WTC11 (cell line): ENCODE measurements at places on chromosomes 13 and 19. TPM values are rescaled to one million over a fixed set of nuclear protein-coding genes. Genes with fewer than 3 reads are reported as not detected.

The SCGB2B2 gene
- total RNA-seq, result 0.20 to 0.71 TPM (median 0.64 TPM) in 3 replicates

The MEIOSIN gene
- total RNA-seq, result 0.11 to 0.23 TPM in 2 of 3 replicates, not detected in the other

The CGB3 gene
- not detected in 3 replicates for total RNA-seq

The ZNF177 gene
- 4.0 to 5.5 TPM (median 5.5 TPM) in 3 replicates for total RNA-seq

The SLC10A2 gene
- not detected in 3 replicates for total RNA-seq

The CYP2A7 gene
- 0.21 TPM in 1 of 3 replicates, not detected in the others for total RNA-seq

The PGLYRP1 gene
- not detected in 3 replicates for total RNA-seq

DNA sequence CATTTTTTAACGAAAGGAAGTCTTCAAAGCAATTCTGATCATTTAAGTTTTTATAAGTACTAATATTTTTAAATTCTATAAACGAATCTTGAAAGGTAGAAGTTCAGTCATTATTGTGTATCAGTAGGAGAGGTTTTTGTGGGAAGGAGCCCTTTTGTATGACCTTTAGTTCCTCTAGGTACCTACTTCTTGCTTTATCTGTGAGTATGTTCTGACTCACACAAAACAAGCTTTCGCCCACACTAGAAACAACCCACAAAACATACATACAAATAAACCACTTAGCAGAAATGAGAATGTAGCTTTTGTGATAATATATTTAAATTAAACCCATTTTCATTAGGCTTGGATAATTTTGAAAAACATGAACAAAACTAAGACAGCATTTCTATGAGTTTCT lies 27.8 kb downstream of the ERCC5 start:
- peaks cover 23% of the 10 kb centered on the region for H3K4me1 ChIP-seq
- no peaks in the 10 kb centered on the region for H3K27me3 ChIP-seq
- peaks cover 28% of the 10 kb centered on the region for H3K36me3 ChIP-seq
- no peak overlapping the region for H3K4me3 ChIP-seq
- no peak for DNase-seq
- H3K27ac ChIP-seq, result no peak overlapping the region

DNA sequence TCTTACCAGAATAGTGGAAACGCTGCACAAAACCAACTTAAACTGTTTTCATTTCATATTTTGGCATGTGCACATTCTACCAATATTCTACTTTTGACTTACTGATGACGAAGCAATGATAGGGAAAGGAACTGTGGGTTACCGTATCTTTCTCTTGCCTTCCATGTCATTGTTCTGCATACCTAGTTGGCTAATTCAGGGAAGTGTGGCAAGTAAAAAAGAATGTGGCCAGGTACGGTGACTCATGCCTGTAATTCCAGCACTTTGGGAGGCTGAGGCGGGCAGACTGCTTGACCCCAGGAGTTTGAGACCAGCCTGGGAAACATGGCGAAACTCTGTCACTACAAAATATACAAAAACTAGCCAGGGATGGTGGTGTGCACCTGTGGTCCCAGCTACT lies 108.2 kb downstream of the SIPA1L3 start:
- H3K27me3 ChIP-seq, result no peaks in the 10 kb centered on the region
- H3K36me3 ChIP-seq, result no peaks in the 10 kb centered on the region
- H3K4me3 ChIP-seq, result no peak overlapping the region
- peaks cover 35% of the 10 kb centered on the region for H3K4me1 ChIP-seq
- DNase-seq, result no peak

GRCh38 chr13:113597391-113598080 lies 13.0 kb downstream of the TFDP1 start:
- no peak overlapping the region for H3K4me3 ChIP-seq
- peaks cover 8% of the 10 kb centered on the region for H3K4me1 ChIP-seq
- peak; percentile 8 for DNase-seq
- H3K27ac ChIP-seq, result no peak overlapping the region
- peaks cover 36% of the 10 kb centered on the region for H3K36me3 ChIP-seq
- H3K27me3 ChIP-seq, result no peaks in the 10 kb centered on the region

GRCh38 chr19:31555634-31556215 lies 206.5 kb upstream of the TSHZ3 start:
- no peak overlapping the region for H3K4me3 ChIP-seq
- H3K27ac ChIP-seq, result no peak overlapping the region
- H3K36me3 ChIP-seq, result peaks cover 17% of the 10 kb centered on the region
- H3K27me3 ChIP-seq, result peaks cover 9% of the 10 kb centered on the region

DNA sequence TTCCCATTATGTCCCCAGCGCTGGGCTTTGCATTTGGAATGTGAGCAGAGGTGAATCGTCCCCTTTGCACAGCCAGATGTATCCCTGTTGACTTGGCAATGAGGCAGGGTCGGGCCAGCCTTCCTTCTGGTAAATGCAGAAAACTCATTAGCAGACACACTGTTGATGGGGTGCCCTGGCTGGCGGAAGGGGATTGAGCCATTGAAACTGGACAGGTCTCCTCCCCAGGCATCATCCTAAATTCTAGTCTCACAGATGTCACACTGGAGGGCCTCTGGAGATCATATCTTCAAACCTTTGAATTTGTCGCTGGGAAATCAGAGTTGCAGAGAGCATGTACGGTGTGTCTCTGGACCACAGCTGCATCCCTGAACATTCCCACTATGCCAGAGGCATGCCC lies 219.5 kb upstream of the TSHZ3 start:
- no peak overlapping the region for H3K4me3 ChIP-seq
- H3K27me3 ChIP-seq, result no peaks in the 10 kb centered on the region; the same call in 1 of the 2 replicates
- DNase-seq, result no peak
- H3K36me3 ChIP-seq, result peaks cover 4% of the 10 kb centered on the region; the same call in 1 of the 2 replicates
- H3K27ac ChIP-seq, result no peak overlapping the region

GRCh38 chr13:52830946-52831345 lies 17.5 kb downstream of the PCDH8 start:
- peaks cover 21% of the 10 kb centered on the region for H3K4me1 ChIP-seq
- H3K4me3 ChIP-seq, result no peak overlapping the region
- no peak overlapping the region for H3K27ac ChIP-seq
- no peak for DNase-seq
- peaks cover under 1% of the 10 kb centered on the region; the same call in 1 of the 2 replicates for H3K27me3 ChIP-seq

GRCh38 chr13:61162636-61163035 lies 253.0 kb downstream of the PCDH20 start:
- H3K27me3 ChIP-seq, result no peaks in the 10 kb centered on the region
- H3K4me1 ChIP-seq, result no peaks in the 10 kb centered on the region
- no peaks in the 10 kb centered on the region for H3K36me3 ChIP-seq
- no peak overlapping the region for H3K27ac ChIP-seq
- DNase-seq, result no peak

DNA sequence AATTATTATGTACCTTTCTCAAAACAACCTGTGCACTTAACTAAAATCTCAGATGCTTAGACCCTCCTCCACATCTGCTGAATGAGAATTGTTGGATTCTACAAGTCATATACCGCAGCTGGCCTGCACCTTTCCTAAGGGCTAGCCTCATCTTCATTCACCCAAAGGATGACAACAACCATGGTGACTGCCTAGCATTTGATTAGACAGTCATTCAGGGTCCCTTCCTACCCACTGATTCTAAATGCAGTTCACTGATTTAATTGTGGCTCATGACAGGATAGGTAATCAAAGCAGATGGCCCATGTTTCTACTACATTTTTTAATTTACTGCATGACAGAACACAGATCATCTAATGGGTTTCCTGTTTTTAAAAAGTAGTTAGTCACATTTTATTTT lies 551.9 kb upstream of the SLC10A2 start:
- no peak for DNase-seq
- no peak overlapping the region for H3K27ac ChIP-seq
- no peaks in the 10 kb centered on the region for H3K36me3 ChIP-seq
- H3K4me1 ChIP-seq, result peaks cover 5% of the 10 kb centered on the region

DNA sequence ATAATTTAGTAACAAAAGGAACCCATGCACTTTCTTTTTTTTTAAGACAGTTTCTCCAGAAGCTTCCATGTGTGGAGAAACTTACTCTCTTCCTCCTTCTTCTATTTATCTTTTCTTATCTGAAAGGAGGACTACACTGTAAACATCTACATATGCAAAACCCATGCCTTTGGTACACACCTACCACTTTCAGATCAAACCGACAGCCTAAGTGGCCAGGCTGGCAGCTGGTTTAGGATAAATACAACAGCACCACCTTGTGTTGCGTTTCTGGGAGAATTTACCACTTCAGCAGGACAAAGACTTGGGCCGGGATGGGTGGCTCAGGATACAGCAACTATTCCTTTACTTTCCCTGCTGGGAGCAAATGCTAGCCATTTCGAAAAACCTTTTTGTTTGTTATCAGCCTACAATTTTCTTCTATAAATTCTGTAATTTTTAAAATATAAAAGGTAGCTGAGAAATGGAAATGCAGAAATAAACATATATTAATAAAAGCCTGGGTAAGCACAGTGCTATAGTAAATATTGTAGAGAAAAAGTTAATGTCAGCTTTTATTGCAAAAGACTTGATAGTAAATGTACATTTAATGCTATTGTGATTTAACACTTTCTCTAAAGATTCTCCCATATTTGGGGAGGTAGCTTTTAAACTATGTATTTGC lies 94.0 kb upstream of the RFC3 start:
- no peaks in the 10 kb centered on the region for H3K27me3 ChIP-seq
- H3K4me1 ChIP-seq, result peaks cover 9% of the 10 kb centered on the region
- peaks cover 5% of the 10 kb centered on the region for H3K36me3 ChIP-seq
- H3K27ac ChIP-seq, result no peak overlapping the region

DNA sequence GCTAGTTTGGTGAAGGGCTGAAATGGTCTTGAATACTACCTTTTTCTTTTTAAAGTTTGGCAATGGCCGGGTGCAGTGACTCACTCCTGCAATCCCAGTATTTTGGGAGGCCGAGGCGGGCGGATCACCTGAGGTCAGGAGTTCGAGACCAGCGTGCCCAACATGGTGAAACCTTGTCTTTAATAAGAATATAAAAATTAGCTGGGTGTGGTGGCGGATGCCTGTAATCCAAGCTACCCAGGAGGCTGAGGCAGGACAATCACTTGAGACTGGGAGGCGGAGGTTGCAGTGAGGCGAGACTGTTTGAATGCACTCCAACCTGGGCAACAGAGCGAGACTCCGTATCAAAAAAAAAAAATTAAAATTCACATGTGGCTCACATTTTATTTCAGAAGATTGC lies 880 bp upstream of the ZNF723 start:
- no peaks in the 10 kb centered on the region for H3K27me3 ChIP-seq
- H3K27ac ChIP-seq, result no peak overlapping the region
- H3K36me3 ChIP-seq, result peaks cover 48% of the 10 kb centered on the region
- no peak for DNase-seq

DNA sequence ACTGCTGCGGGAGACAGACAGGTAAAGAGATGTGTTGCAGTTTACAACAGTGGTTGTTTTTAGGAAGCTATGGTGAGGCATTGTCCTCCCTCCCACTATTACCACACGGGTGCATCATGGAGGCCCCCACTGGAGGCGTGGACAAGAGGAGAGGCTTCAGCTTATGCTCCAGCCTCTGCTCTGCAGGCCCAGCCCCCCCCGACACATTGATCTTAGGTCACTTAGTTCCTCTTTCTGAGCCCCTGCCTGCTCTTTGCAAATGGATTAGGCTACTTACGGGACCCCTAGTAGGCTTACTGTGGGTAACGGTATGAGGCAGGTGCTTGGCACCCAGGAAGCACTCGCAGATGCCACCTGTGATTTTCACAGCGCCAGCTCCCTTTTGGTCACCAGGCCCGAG lies 123.9 kb downstream of the SLC7A1 start:
- no peak overlapping the region for H3K4me3 ChIP-seq
- H3K27ac ChIP-seq, result no peak overlapping the region
- no peaks in the 10 kb centered on the region for H3K4me1 ChIP-seq
- no peak for DNase-seq
- H3K36me3 ChIP-seq, result no peaks in the 10 kb centered on the region

DNA sequence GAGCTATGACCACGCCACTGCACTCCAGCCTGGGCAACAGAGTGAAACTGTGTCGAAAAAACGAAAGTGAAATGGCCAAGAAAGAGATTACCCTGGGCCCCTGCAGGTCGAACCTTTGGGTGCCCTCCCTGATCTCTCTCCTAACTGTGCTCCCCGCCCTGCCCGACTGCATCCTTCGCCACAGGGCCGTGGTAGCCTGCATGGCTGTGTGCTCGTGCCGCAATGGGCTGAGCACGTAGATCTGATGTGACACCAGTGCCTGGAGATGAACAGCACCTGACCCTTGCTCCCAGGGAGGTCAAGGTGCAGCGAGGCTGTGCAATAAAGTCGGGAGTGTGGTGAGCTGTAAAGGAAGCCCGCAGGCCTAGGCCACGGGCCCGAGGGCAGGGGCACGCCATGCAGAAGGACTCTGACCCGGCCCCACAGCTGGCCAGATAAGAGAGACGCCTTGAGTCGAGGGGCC lies 60.2 kb downstream of the PEX11G start:
- no peaks in the 10 kb centered on the region for H3K4me1 ChIP-seq
- no peaks in the 10 kb centered on the region for H3K36me3 ChIP-seq
- no peak for DNase-seq
- no peak overlapping the region for H3K27ac ChIP-seq
- no peaks in the 10 kb centered on the region; the same call in 1 of the 2 replicates for H3K27me3 ChIP-seq

- H3K4me3 ChIP-seq, result no peak overlapping the region
- H3K27ac ChIP-seq, result no peak overlapping the region
- no peaks in the 10 kb centered on the region for H3K27me3 ChIP-seq
- DNase-seq, result no peak
- no peaks in the 10 kb centered on the region for H3K36me3 ChIP-seq
- no peaks in the 10 kb centered on the region for H3K4me1 ChIP-seq
Measured at GRCh38 chr13:32107973-32108372, 76.4 kb downstream of the FRY start.

DNA sequence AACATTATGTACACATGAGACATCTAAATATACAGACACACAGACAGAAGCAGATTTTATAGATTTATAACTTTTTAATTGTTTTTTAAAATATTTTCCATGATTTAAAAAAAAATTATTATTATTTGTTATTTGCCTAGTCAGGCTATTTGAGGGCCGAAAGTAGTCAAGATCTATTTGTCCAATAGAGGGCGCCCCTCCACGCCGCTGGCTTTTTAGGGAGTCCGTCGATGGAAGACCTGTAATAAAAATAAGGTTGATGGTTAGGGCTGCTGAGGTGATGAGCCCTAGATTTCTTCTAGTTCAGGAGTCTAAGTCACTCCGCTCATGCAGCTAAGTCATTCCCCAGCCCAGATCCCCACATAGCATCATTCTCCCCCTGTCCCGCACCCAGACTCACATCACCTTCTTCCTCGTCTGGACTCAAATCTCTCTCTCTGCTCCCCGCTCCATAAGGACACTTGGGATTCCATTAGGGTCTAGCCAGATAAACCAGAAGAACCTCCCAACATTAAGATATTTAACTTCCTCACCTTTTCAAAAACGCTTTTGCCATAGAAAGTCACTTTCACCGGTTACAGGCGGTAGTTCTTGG lies 33.9 kb upstream of the CEACAM21 start:
- H3K27me3 ChIP-seq, result peaks cover 27% of the 10 kb centered on the region
- H3K36me3 ChIP-seq, result no peaks in the 10 kb centered on the region
- peak; percentile 81 for DNase-seq
- H3K4me1 ChIP-seq, result peaks cover 19% of the 10 kb centered on the region
- H3K27ac ChIP-seq, result no peak overlapping the region
- no peak overlapping the region for H3K4me3 ChIP-seq
